Choroid plexus epithelial cell (primary cell): ENCODE measurements at places on chromosomes 7 and 10.

DNA sequence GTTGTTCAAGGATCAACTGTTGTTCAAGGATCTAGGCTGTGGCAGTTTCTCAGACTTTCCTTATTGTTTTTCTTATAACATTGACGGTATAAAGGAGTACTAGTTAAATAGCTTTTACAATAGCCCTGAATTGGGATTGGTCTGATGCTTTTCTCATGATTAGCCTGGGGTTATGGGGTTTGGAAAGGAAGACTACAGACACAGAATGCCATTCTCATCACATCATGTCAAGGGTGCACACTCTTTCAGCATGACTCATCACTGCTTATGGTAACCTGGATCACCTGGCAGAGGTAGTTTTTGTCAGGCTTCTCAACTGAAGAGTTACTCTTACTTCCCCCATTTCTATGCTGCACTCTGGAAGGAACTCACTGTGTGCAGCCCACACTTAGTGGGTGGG, 194.2 kb upstream of the NPSR1 start:
- peak; percentile 8 for DNase-seq

DNA sequence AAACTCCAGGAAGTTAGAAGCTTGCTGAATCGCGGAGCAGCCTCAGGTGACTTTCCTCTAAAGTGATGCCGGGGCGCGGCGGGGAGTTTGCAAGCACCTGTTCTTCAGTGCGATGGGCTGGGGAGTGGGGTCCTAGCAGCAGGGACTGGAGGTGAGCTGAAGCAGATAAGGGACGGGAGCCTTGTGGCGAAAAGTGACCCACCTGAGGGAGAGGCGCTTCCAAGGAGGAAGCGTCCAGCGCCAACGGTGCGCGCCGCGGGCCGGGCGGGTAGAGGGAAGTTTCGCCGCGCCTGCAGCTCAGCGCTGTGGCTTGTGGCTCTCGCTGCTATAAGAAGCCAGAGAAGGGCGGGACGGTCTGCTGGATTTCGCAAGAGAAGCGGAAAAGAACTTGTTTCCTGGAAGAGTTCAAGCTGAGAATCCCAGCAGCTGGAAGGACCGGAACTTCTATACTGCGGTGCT, at the start of gene STEAP4:
STEAP4 (minus strand) TSS at position 305 of the 459 bp plus-strand sequence. CDS start 22,625 bp downstream, outside the sequence.
- DNase-seq = peak; percentile 70

DNA sequence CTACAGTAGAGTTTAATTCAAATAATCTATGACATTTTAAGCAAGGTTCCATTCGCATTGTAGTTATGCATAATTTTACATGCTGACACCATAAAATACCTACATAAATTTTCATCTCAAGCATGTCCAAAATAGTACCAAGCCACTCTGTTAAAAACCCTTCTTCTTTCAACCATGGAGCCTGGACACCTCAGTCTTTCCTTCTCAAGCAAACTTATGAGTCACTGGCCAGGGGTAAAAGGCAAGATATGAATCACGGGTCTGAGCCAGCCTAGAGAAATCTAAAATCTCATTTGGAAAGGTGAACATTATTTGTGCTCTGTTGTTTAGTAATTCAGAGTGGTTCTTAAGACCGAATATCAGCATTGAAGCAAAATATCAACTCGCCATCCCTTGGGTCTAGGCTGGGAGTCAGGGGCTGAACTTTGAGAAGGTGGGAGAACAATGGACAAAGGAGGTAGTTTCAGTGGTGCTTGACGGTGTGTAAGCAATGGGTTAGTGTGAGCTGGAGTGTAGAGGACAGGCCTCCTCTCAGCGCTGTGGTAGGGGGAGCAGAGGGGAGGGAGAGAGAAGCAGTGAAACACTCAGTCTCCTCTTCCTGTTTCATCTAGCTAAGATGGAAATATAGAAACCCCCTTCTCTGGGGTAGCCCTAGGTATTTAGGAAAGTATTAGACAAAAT, 19.1 kb upstream of the GPAM start:
- DNase-seq = peak; percentile 67

DNA sequence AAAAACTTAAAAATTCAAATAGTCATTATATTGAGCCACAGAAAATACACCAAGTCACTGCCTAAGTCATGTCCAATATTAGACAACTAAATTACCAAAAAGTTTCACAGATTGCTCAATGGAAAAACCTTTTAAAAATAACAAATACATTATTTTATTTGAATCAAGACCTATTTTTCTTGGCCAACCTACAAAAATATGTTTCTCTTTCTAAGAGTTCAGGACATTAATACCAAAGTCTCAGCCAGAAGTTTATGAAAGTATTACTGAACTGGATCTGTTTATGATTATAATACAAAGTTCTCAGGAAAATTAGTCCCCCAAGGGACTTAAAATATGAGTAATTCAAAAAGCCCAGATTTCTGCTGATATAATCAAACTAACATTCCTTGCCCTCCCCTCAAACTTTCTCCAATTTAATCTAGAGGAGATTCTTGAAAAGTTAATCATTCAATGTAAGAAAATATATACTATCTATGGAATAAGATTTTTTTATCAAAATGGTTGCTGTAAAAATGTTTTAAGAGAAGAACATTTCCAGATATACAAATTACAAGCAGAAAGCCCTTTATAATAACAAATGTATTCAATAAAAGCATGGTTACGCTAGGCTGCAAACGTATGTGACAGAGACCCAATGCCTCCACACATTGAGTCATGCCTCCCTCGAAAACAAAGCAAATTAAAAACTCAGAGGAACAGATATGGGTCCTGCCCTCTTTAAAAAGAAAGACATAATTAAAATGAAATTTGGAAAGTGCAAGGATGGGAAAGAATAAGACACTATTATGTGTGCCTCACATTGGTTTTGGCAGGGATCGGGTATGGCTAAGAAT, 381.6 kb downstream of the PARD3 start:
- DNase-seq = peak; percentile 91

GRCh38 chr7:155449869-155450557, 7.9 kb upstream of the EN2 start:
- DNase-seq = no peak

GRCh38 chr10:87092376-87092860, 2.2 kb downstream of the GLUD1 start:
- DNase-seq = peak; percentile 67

GRCh38 chr7:42156291-42156865, 80.6 kb downstream of the GLI3 start:
- DNase-seq = peak; percentile 23

DNA sequence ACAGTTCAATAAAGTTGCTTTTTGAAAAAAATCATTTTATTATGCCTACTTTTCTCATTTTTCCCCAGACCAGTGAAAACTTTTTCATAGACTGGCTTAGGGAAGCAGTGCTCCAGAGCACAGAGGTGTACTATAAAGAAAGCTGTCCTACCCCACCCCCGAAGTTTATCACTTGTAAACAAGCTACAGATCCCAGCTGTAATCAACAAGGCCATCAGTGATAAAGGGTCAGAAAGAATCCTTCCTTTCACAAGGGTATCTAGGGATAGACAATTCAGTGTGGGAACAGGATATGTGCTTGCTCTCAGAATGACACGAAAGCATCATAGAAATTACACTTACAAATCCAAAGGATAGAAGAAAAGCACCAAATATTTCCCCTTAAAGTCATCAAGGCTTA, 4.5 kb downstream of the PRDX3 start:
- DNase-seq = no peak

DNA sequence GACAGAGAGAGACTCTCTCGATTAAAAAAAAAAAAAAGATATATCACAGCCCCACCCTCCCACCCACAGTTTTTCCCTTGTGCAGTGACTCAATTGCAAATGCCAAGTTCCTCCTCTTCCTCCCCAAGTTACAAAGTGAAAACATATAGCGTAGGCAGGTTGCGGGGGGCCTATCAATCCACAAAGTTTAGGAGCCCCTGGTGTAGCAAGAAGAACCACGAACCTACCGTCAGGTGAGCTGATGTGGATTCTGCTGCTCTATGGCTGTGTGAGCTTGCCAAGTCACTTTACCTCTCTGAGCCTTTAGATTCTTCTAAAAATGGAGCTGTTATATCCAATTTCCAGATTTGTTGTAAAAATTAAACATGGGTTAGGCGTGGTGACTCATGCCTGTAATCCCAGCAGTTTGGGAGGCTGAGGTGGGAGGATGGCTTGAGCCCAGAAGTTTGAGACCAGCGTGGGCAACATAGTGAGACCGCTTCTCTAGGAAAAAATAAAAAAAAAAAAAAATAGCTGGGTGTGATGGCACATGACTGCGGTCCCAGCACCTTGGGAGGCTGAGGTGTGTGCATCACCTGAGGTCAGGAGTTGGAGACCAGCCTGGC, 8.2 kb upstream of the RHBDD2 start:
- DNase-seq = no peak

DNA sequence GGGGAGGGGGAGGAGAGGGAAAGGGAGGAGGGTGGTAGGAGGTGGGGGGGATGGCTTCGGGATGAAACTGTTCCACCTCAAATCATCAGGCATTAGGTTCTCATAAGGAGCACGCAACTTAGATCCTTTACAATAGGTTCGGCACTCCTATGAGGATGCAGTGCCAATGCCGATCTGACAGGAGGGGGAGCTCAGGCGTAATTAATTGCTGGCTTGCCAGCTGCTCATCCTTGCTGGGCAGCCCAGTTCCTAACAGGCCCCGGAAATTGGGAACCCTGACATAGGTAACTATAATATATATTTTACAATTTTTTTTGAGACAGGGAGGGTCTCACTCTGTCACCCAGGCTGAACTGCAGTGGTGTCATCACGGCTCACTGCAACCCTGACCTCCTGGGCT, 118.8 kb upstream of the SFMBT2 start:
- DNase-seq = no peak

GRCh38 chr7:107077699-107078516, 33.4 kb downstream of the PRKAR2B start:
- DNase-seq = no peak

GRCh38 chr10:73926152-73926764, 15.3 kb downstream of the PLAU start:
- DNase-seq = no peak

GRCh38 chr10:103067484-103067883, 125.6 kb downstream of the NT5C2 start:
- DNase-seq = no peak

DNA sequence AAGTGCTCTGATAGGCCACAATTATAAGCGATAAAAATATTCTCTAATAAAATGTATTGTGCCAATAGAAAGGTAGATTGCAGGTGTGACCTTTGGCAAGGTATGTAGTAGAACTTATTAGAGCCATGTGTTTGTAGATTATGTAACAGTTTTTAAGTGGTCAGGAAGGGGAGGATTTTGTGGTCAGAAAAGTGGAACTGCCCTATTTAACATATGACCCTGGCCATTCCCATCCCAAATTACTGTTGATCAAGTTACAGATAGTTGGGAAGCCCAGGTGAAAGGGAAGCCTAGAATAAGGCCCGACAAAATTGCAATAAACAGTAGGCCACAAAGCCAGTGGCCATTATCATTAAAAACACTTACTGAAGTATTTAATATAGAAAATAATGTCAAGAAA, 89.2 kb downstream of the SPAG6 start:
- no peak for DNase-seq

- peak; percentile 84 for DNase-seq
Measured at GRCh38 chr10:125037145-125037877, 95.4 kb downstream of the ZRANB1 start.

DNA sequence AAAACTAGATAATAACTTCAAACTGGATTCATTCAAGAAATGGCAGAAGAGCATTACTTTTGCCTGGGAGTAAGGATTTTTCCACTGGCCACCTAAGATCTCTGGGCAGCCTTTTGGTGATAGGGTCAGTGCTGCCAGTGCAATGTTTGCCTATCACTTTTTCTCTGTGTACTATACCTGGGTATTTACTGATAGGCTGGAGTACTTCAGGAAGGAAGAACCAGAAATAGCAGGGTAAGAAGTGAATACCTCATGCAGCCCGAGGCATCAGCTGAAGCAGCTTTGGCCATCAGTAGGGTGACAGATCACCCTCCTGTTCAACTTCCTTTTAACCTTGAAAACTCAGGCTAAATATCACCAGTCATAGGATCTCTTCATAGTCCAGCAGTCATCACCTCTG, 5.5 kb upstream of the PAPSS2 start:
- no peak for DNase-seq

GRCh38 chr10:98444314-98445006, 2.3 kb downstream of the HPS1 start:
- DNase-seq = no peak

DNA sequence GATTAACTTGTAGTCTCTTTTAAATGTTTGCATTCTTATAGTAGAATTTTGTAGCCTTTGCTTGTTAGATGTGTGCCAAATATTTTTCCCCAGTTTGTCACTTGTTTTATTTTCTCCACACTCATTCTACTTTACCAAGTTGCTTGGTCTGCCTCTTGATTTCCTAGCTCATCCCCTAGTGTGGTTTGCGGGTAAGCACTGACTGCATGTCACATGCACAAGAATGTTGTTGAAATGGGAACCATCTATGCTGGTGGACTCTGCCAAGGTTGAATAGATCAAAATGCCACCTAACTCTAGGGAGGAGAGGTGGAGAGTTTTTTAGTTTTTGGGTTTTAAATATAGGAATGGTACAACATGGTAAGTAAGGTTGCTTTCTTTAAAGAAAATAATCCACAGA, 47.6 kb downstream of the FZD1 start:
- DNase-seq = no peak

- DNase-seq = peak; percentile 15
Measured at GRCh38 chr10:53123311-53123710, 350.7 kb upstream of the MBL2 start.

- peak; percentile 33 for DNase-seq
Measured at GRCh38 chr7:25820432-25821040, 331.5 kb upstream of the NFE2L3 start.

- DNase-seq = no peak
Measured at GRCh38 chr10:5613481-5614154, 52.8 kb downstream of the ASB13 start.

GRCh38 chr10:114899982-114900381, 38.0 kb upstream of the TRUB1 start:
- no peak for DNase-seq

GRCh38 chr7:69659983-69660382, 61.7 kb downstream of the AUTS2 start:
- DNase-seq = peak; percentile 14

DNA sequence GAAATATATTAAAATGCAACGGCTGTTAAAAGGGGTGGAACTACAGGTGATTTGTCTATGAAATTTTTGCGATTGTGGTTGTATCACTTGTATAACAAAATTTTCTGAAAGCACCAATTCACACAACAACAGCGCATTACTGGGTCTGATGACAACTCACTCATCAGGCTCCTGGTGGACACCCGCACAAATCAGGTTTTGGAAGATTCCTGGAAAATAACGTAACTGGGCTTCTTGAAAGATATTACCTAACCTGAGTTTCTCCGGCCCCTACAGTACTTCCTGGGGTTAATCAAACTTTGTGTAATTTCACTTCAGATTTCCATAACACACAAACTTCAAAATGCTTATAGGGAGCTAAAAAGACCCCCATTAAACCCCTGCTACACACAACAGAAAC, 7.6 kb downstream of the SNX8 start:
- peak; percentile 42 for DNase-seq
